ENCODE measurements at places on chromosomes 1 and 21. TPM values are rescaled to one million over a fixed set of nuclear protein-coding genes. Genes with fewer than 3 reads are reported as not detected.

GRCh38 chr21:35648512-35648911 is 411.8 kb downstream of the SETD4 start:
- H3K27ac ChIP-seq, result no peak overlapping the region
- no peaks in the 10 kb centered on the region for H3K27me3 ChIP-seq
- no peaks in the 10 kb centered on the region for H3K36me3 ChIP-seq
- H3K4me1 ChIP-seq, result no peaks in the 10 kb centered on the region
- H3K4me3 ChIP-seq, result no peak overlapping the region

The RNF223 gene
- not detected for total RNA-seq

The MYBPH gene
- not detected for total RNA-seq

- H3K27me3 ChIP-seq, result no peaks in the 10 kb centered on the region
- H3K4me3 ChIP-seq, result no peak overlapping the region
- no peak for DNase-seq
- no peaks in the 10 kb centered on the region for H3K36me3 ChIP-seq
These were observed 66.6 kb downstream of the BCAR3 start for GRCh38 chr1:93614986-93615581.

DNA sequence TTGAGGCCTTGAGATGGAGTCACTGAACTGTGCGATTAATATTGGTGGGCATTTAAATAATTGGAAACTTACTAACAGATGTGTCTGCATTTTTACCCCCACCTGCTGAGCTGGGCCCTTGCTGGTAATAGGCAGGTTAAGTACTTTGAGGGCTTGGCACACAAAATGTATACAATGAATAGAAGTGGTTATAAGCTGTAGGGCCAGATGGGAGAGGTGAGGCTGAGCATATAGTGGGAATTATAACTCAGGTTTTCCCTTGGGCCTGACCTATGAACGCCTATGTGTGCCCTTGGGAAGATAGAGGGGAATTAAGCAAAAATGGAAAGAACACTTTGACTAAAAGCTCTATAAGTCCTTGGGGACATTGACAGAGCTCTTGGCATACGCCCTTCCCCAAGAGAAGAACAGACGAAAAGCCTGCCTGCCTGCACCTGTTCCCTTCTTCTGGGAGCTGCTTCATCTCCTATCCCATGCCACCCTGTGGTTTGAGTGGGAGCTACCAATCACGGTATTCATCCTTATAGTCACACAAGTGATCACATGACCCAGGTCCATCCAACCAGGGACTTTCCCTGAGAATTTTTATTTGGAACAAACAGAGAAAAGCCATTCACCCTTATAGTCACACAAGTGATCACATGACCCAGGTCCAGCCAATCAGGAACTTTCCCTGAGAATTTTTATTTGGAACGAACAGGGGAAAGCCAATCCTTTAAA is 260.7 kb upstream of the CSF3R start:
- H3K4me1 ChIP-seq, result no peaks in the 10 kb centered on the region
- no peak overlapping the region for H3K4me3 ChIP-seq
- H3K27ac ChIP-seq, result no peak overlapping the region
- H3K27me3 ChIP-seq, result no peaks in the 10 kb centered on the region

GRCh38 chr1:43582162-43582566 is 51.5 kb downstream of the PTPRF start:
- H3K36me3 ChIP-seq, result no peaks in the 10 kb centered on the region
- H3K27ac ChIP-seq, result no peak overlapping the region
- H3K4me1 ChIP-seq, result no peaks in the 10 kb centered on the region
- no peaks in the 10 kb centered on the region for H3K27me3 ChIP-seq
- DNase-seq, result no peak

DNA sequence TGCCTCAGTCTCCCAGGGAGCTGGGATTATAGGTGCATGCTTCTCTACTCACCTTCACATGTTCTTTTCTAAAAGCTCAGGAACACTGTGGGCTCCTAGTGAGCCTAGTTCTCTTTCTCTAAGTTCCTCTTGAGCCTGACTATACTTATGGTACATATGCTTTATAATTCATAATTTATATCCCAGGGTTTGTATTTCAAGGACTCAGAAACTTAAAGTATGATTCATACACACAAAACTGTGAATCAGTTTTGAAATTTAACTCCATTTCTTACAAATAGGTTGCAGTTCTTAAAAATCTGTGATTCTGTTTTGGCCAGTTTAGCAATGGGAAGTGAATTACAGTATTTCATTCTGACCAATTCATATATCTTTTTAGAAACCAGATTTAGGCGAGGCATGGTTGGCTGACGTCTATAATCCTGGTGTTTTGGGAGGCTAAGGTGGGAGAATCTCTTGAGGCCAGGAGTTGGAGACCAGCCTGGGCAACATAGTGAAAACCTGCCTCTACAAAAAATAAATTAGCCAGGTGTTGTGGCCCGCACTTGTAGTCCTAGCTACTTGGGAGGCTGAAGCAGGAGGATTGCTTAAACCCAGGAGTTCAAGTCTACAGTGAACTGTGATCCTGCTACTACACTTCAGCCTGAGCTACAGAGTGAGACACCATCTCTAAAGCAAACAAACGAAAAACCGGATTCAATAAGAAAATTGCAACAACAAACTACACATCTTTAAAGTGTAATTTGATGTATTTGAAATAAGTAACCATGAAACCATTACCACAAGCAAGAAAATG is 15.6 kb downstream of the RASAL2 start:
- no peaks in the 10 kb centered on the region for H3K4me1 ChIP-seq
- no peak overlapping the region for H3K4me3 ChIP-seq

- no peak overlapping the region for H3K4me3 ChIP-seq
- H3K36me3 ChIP-seq, result no peaks in the 10 kb centered on the region
- no peak for DNase-seq
- H3K27me3 ChIP-seq, result no peaks in the 10 kb centered on the region
These were observed 1592.9 kb downstream of the MRPL39 start for GRCh38 chr21:24014381-24014780.

The DEPDC1 gene
- total RNA-seq, result not detected

The CBR1 gene
- 26.4 TPM for total RNA-seq

- no peak for DNase-seq
- no peak overlapping the region for H3K4me3 ChIP-seq
- no peaks in the 10 kb centered on the region for H3K27me3 ChIP-seq
- no peaks in the 10 kb centered on the region for H3K36me3 ChIP-seq
- no peak overlapping the region for H3K27ac ChIP-seq
These were observed 40.0 kb downstream of the TMCO4 start for GRCh38 chr1:19759740-19760089.

- H3K36me3 ChIP-seq, result no peaks in the 10 kb centered on the region
- H3K27me3 ChIP-seq, result no peaks in the 10 kb centered on the region
- peaks cover 7% of the 10 kb centered on the region for H3K4me1 ChIP-seq
- H3K27ac ChIP-seq, result peak overlapping the region; percentile 60
These were observed 190.0 kb downstream of the PRDM16 start for GRCh38 chr1:3259020-3259419.

The CNKSR1 gene
- 1.7 TPM for total RNA-seq

The HCRTR1 gene
- total RNA-seq, result 0.42 TPM

DNA sequence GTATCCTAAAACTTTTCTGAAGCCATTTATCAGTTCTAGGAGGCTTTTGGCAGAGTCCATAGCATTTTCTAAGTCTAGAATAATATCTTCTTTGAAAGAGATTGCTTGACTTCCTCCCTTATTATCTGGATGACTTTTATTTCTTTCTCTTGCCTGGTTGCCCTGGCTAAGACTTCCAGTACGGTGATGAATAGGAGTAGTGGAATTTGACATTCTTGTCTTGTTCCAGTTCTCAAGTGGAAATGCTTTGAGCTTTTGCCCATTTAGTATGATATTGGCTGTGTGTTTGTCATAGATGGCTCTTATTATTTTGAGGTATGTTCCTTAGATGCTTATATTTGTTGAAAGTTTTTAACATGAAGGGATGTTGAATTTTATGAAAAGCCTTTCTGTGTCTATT is 1647.9 kb downstream of the PLA2G4A start:
- H3K27ac ChIP-seq, result no peak overlapping the region
- H3K36me3 ChIP-seq, result no peaks in the 10 kb centered on the region
- H3K27me3 ChIP-seq, result no peaks in the 10 kb centered on the region
- no peaks in the 10 kb centered on the region for H3K4me1 ChIP-seq
- DNase-seq, result no peak

DNA sequence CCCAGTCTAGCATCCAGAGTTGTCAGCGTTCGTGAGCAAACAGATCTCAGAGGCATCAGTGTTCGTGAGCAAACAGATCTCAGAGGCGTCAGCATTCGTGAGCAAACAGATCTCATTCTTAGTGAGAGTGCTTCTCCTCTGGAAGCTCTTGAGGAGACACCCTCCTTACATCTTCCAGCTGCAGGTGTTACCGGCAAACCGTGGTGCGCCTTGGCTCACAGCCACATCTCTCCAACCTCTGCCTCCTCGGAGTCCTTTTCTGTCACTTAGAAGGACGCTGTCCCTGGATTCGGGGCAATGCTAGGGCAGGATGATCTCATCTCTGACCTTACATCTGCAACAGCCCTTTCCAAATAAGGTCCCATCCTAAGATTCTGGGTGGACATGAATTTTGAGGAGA is 14.6 kb upstream of the UMODL1 start:
- peak overlapping the region; percentile 86 for H3K27ac ChIP-seq
- DNase-seq, result no peak
- no peaks in the 10 kb centered on the region for H3K36me3 ChIP-seq
- no peaks in the 10 kb centered on the region for H3K4me1 ChIP-seq
- H3K4me3 ChIP-seq, result no peak overlapping the region

GRCh38 chr1:61202854-61203598 is 120.7 kb downstream of the NFIA start:
- H3K36me3 ChIP-seq, result no peaks in the 10 kb centered on the region
- no peak for DNase-seq
- no peak overlapping the region for H3K27ac ChIP-seq
- H3K4me3 ChIP-seq, result no peak overlapping the region
- H3K4me1 ChIP-seq, result peaks cover 5% of the 10 kb centered on the region
- H3K27me3 ChIP-seq, result no peaks in the 10 kb centered on the region

The PERM1 gene
- total RNA-seq, result 0.49 TPM

DNA sequence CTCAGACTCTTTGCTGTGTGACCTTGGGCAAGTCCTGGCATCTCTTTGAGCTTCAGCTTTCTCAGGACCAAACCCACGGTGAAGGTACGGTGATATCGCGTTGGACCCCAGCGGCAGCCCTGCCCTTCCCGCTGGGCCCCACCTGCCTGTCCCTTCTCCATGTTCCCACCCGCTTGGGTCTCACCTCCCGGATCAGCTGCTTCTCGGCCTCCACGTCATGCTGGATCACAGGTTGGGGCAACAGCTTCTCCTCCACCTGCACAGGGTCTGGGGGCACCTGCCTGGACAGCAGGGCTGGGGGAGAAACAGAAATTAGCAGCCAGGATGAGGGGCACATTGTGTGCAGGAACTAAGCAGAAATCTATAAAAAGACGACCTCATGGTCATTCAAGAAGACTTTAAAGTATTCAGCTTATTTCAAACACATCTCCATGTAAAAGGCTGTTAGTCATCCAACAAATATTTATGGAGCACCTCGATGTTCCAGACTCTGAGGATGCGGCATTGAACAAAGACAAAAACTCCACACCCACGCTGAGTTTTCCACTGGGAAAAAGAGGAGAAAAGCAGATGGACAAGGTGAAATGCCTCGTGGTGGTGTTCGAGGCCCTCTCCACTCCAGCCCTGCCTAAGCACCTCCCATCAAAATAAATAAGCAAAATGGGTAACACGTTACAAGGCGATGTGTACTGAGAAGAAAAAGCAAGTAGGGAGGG is 19.5 kb downstream of the KIF17 start:
- no peak overlapping the region for H3K4me3 ChIP-seq
- H3K4me1 ChIP-seq, result no peaks in the 10 kb centered on the region
- no peak for DNase-seq

The AKIRIN1 gene
- 43.7 TPM for total RNA-seq

- no peaks in the 10 kb centered on the region for H3K36me3 ChIP-seq
- no peak overlapping the region for H3K4me3 ChIP-seq
- no peaks in the 10 kb centered on the region for H3K27me3 ChIP-seq
- peaks cover 2% of the 10 kb centered on the region for H3K4me1 ChIP-seq
- peak overlapping the region; percentile 8 for H3K27ac ChIP-seq
These were observed 26.9 kb upstream of the KCNE2 start for GRCh38 chr21:34336756-34337391.

- H3K36me3 ChIP-seq, result no peaks in the 10 kb centered on the region
- peaks cover 3% of the 10 kb centered on the region for H3K4me1 ChIP-seq
These were observed 61.5 kb downstream of the KIAA0040 start for GRCh38 chr1:175131095-175131494.

DNA sequence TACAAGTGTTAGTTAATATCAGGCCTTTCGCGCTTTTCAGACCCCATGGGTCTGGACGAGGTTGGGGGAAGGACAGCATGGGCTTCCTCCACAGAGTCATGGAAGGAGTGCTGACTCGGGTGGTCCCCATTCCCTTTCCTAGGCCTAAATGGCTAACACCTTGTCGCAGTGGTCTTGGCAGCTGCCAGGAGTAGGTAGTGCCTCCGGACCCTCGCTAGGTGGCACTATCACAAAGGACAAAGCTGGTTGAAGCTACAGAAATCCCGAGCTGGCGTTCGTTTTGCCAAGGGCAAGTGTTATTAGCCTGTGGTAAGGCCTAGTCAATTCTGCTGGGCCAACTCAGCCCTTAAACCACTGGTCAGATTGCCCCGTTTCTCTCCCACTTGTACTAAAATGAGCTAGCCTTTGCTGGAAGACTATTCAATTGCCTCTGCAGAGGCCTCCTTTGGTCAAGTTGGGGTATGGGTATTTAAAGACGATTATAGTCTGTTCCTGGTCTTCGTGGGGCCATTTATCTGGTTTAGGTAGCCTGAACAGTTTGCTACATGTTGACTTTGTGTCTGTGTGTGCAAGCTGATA is 1.1 kb upstream of the UBE2Q1 start:
- peaks cover 8% of the 10 kb centered on the region for H3K4me1 ChIP-seq
- no peaks in the 10 kb centered on the region for H3K27me3 ChIP-seq
- peak overlapping the region; percentile 16 for H3K4me3 ChIP-seq
- peaks cover 5% of the 10 kb centered on the region for H3K36me3 ChIP-seq

DNA sequence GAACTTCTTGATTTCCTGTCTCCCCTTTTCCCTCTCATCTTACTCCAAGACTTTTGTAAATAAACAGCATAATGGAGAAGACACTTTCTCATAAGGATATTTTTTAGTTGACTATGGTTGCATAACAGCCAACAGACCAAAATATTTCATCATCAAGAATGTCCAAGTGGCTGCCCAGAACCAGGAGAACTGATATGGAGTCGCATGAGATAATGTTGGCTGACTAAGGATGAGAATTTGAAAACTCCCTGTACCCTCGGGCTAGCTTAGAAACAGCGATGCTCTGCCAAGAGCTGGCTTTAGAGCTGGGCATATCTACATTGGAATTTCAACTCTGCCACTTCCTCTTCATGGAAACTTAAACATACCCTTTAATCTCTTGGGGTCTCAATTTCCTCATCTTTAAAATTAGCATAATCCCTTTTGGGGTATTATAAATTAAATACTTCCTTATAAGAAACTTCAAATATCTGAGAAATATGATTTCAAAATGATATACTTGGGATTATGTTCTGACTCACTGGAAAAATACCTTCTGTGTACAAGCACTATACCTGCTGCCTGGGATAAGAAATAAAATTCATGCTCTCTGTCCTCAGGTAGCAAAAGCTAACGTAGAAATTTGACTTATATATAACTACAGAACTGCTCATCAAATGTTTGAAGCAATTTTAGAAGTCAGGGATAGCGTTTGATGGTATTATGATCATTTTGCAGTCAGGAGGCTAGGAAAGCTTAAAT is 777.3 kb downstream of the LTN1 start:
- H3K4me3 ChIP-seq, result no peak overlapping the region
- H3K27ac ChIP-seq, result no peak overlapping the region
- H3K27me3 ChIP-seq, result no peaks in the 10 kb centered on the region
- no peak for DNase-seq
- H3K4me1 ChIP-seq, result peaks cover 2% of the 10 kb centered on the region
- no peaks in the 10 kb centered on the region for H3K36me3 ChIP-seq
